GM12891 (cell line): ENCODE measurements at places on chromosomes 16 and 17.
A peak's percentile ranks its signal among the peaks of the same experiment; 100 is the strongest.

DNA sequence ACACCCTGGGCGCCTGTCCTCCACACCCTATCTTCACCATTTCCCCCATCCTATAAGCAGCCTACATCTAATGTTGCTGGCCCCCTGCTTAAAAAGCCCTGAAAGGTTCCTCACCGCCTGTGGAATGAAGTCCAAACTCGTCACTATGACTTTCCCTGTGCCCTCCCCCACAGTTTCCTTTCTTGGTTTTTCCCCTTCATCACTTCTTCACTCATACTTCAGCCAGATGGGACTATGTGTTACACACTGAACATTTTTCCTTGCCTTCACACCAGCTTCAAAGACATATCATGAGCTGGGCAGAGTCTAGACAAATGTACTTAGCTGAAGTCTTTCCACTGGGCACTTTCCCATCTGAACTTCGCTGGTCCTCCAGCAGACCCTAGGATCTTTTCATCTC is 1.5 kb upstream of the MARCHF10 start:
- DNase-seq = no peak

- DNase-seq = no peak
Observed at GRCh38 chr16:66578651-66579531, at the start of gene CMTM2. TSS of gene CMTM2 (plus strand) at chr16:66579463. CDS start at chr16:66579608, 145 bp downstream.

GRCh38 chr17:27323538-27324215 is 29.8 kb downstream of the WSB1 start:
- DNase-seq = no peak

GRCh38 chr17:54754560-54754959 is 146.1 kb upstream of the TOM1L1 start:
- no peak for DNase-seq

GRCh38 chr17:81735264-81736102 is 23.4 kb downstream of the SLC25A10 start:
- no peak for DNase-seq

DNA sequence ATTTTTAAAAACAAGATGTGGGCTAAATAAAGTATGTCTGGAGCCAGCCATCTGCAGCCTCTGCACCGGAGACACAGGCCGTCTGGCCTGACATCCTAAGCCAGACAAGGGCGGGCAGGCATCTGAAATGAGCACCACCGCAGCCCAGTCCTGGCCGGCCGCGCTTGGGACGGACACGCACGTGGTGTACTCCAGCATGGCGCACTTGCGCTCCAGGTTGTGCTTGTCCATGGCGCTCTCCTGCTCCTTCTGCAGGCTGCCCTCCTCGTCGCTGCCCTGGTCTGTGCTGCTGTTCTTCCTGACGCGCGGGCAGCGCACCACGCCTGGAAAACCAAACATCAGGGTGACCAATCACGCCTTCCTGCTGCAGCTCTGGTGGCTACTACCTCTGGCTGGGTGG is 60.3 kb downstream of the GTF3C1 start:
- no peak for DNase-seq

DNA sequence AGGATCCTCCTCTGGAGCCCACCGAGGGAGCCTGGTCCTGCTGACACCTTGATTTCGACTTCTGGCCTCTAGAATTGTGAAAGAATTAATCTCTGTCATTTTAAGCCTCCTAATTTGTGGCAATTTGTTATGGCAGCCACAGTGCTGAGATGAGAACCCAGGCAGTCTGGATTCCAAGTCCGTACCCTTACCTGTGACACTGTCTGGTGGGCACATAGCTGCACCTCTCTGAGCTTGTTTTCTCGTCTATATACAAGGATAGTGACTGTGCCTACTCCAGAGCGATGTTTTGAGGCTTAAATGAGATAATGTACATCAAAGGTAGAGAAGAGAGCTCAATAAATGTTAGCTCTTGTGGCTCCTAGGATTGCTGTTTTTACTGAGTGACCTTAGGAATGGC is 128.4 kb upstream of the MPHOSPH6 start:
- DNase-seq = no peak

DNA sequence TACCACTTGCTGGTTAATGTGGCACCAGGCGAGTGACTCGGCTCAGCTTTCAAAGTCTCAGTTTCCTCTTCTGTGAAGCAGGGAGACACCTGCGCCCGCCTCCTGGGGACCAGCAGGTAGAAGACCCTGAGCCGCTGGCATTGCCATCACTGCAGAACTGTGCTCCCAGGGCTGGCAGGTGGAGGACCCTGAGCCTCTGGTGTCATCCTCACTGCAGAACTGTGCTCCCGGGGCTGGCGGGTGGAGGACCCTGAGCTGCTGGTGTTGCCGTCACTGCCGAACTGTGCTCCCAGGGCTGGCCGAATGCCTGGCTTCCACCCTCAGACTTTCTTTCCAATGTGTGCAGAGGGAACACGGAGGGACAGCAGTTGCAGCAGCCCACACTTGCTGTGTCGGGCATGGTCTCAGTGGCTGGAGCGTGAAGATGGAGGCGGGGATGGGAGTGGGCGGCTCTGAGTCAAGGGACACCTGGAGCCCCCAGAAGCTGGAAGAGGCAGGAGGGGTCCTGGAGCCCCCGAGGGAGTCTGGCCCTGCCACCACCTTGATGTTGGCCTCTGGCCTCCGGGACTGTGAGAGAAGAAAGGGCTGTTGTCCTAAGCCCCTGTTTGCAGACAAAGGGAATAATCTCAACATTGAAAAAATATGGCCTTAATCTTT is 75.8 kb upstream of the METTL9 start:
- DNase-seq = no peak

- peak; percentile 59 for DNase-seq
Observed at GRCh38 chr16:67248401-67249177, at the start of gene SLC9A5. TSS of gene SLC9A5 (plus strand) at chr16:67248979. CDS start at chr16:67249015, 36 bp downstream.

- no peak for DNase-seq
Observed at GRCh38 chr17:81034168-81034777, 678 bp upstream of the BAIAP2 start.

GRCh38 chr16:82010649-82011048 is 621 bp downstream of the SDR42E1 start:
- DNase-seq = no peak

DNA sequence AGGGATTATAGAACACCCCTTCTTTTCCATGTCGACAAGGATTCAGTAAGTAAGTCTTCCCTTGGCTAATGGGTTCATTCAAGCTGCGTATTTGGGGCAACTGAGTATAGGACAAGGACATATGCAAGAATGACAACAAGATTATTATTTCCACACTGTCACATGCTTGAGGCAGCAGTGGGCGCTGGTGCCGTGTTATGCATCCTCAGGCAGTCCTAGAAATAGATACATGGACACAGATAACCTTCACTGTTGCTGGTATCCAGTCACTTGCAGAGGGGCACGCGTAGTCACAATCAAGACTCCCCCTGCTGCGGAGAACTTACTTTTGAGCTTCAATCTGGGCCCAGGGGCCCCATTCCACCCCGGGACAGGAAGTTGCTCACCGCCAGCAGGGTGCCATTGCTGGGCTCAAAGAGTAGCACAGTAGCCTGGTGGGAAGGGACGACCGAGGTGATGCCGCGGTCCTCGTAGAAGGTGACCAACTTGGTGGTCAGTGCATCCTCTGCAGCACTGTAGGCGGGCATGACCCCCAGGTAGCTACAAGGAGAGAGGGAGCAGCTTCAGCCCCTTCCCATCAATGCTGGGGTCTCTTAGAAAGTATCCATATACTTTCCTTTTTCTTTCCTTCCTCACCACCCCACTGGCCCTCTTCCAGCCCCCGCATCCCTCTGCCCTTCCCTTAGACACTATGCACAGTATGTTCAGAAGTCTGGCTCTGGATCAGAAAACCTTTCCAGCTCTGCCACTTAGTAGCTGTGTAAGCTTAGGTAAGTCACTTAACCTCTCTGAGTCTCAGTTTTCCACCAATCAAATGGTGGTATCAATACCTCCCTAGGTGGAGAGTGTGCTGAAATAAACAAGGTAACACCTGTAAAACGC is 804 bp downstream of the CRYM start:
- no peak for DNase-seq

GRCh38 chr17:29617481-29618271 is 5.0 kb downstream of the CORO6 start:
- DNase-seq = peak; percentile 77

- DNase-seq = no peak
Observed at GRCh38 chr17:391850-392249, 39.2 kb upstream of the RPH3AL start.

- DNase-seq = no peak
Observed at GRCh38 chr17:32901743-32902142, 24.8 kb upstream of the MYO1D start.

DNA sequence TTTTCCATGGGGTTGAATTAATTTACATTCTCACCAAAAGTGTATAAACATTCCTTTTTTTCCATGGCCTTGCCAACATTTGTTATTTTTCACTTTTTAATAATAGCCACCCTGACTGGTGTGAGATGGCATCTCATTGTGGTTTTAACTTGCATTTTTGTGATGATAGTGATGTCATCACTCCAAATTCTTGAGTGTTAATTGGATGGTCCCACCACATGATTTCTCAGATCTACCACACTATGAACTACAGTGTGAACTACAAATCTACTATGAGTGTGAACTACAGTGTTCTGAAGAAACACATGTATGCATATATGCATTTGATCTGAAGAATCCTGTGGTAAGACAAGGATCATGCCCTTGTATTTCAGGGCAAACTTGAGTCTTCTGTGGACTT is 340.1 kb downstream of the ABCC12 start:
- DNase-seq = no peak

- no peak for DNase-seq
Observed at GRCh38 chr17:2386400-2387085, 14.3 kb downstream of the MNT start.

- DNase-seq = no peak
Observed at GRCh38 chr16:6558126-6558525, 774.5 kb upstream of the RBFOX1 start.

GRCh38 chr17:73481676-73482075 is 162.6 kb downstream of the SDK2 start:
- no peak for DNase-seq

DNA sequence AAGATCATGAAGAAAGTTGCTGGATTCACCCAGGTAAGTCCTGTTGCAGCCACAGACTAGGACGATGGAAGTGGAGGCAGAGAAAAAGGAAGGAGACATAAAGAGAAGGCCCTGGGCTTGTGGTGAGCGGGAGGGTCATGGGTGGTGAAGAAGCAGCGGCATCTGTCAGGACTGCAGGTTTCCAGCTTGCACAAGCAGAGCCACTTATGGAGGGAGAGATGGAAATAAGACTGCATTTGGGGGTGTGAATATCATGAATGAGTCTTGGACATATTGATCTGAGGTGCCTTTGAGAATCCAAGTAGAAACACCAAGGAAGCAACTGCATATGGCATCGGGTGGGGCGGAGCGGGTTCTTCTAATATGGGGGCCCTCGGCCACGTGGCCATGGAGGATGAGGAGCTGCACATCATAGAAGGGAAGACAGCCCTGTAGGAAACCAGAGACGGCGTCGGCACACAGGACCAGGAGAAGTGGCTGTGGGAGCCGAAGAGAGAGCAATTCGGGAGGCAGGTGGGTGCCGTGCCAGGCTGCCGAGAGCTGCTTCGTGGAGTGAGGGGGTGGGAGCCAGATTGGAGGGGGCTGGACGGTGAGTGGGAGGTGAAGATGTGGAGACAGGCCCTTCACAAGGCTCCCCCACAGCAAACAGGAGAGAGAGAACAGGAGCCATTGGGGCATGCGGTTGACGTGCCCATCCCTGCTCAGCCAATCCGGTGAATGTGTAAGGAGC is 243.5 kb downstream of the GSG1L start:
- no peak for DNase-seq

DNA sequence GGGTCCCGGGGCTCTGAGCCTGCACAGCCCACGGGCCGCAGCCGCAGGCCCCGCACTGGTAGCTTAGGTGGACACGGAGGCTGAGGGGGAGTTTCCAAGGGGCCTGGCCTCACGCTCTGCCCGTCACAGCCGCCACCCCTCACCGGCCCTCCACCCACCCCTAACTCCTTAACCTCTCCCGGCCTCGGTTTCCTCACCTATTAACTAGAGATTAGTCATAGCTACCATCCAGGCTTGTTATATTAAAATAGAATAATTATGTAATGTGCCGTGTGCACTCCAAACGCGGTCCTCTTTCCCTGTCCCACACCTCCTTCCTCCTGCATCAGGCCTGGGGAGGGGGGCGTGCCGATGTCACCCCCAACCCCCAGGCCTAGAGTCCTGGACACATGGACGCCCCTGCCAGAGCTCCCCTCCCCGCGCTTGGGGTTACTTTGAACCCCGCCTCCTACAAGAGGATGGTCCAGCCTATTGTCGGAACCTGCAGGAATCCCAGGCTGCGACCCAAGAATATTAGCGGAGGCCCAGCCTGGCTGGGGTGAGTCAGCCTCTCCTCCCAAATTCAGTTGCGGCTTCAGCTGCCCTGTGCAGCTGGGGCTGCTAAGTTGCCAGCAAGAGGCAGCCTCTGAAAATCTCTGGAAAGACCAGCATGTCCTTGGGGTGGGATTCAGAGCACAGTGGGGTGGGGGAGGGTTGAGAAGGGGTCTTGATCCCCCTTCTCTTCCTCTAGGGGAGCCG is 17.3 kb downstream of the SOCS3 start:
- DNase-seq = no peak

GRCh38 chr16:85628265-85628556 is 15.1 kb downstream of the GSE1 start:
- no peak for DNase-seq

GRCh38 chr17:80169784-80170500 is at the start of gene CARD14:
TSS of gene CARD14 (plus strand) at chr17:80170030. CDS start at chr17:80181439, 11,409 bp downstream.
- DNase-seq = no peak

- no peak for DNase-seq
Observed at GRCh38 chr17:5705876-5706576, 121.7 kb upstream of the NLRP1 start.

- no peak for DNase-seq
Observed at GRCh38 chr17:45940293-45940692, 45.9 kb downstream of the MAPT start.

DNA sequence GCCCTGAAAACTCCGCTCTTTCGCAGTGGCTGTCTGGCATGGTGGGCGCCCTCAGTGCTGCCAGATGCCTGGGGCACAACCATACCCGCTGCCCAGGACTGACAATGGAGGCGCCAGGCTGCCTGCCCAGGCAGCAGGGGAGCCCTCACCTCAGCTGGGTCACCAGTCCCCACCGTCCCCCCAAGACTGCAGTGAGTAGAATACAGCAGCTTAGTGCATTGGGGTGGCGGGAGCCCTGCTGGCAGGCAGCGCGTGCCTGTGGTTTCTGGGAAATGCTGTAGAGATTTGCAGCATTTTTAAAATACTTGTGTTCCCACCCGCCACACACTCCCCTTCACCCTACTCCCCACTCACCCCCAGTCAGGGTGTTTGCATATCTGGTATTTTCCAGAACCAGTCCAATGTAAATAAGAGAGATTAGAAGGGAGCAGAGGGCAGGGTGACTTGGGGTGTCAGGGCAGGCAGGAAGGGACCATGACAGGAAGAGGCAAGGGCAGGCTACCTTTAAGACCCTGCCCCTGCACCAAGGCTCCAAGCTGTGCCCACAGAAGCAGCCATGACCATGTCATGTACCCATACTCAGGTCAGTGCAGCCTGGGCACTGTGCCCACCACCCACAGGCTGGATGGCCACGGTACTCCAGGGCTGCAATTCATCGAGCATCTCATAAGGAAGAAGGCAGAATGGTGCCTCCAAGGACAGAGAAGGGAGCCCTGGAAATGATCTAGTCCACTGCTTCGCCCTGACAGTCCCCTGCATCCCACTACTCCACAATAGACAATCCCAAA is 21.5 kb downstream of the MYO18A start:
- DNase-seq = no peak

GRCh38 chr17:72287586-72287985 is 166.8 kb downstream of the SOX9 start:
- DNase-seq = no peak

- DNase-seq = no peak
Observed at GRCh38 chr17:74373838-74374606, 6.7 kb downstream of the GPR142 start.
